Type B pancreatic cell (in vitro differentiated cells): ENCODE measurements at places on chromosomes 3 and 15. TPM values are rescaled to one million over a fixed set of nuclear protein-coding genes. Genes with fewer than 3 reads are reported as not detected.

GRCh38 chr15:35624881-35625280 lies 78.9 kb upstream of the DPH6 start:
- no peak overlapping the region for H3K27ac ChIP-seq
- no peaks in the 10 kb centered on the region for H3K36me3 ChIP-seq
- no peak overlapping the region for H3K4me3 ChIP-seq
- peaks cover 18% of the 10 kb centered on the region for H3K4me1 ChIP-seq
- no peak for DNase-seq

- H3K4me3 ChIP-seq, result no peak overlapping the region
- H3K27ac ChIP-seq, result peak overlapping the region; percentile 1
- DNase-seq, result no peak
- peaks cover 73% of the 10 kb centered on the region for H3K4me1 ChIP-seq
- H3K27me3 ChIP-seq, result no peaks in the 10 kb centered on the region
- H3K36me3 ChIP-seq, result peaks cover 19% of the 10 kb centered on the region
Observed at GRCh38 chr15:67119238-67119846, 53.9 kb downstream of the SMAD3 start.

GRCh38 chr3:130480736-130481135 lies 36.2 kb upstream of the COL6A6 start:
- DNase-seq, result no peak
- no peaks in the 10 kb centered on the region for H3K36me3 ChIP-seq
- peaks cover 3% of the 10 kb centered on the region for H3K27me3 ChIP-seq
- no peak overlapping the region for H3K4me3 ChIP-seq

DNA sequence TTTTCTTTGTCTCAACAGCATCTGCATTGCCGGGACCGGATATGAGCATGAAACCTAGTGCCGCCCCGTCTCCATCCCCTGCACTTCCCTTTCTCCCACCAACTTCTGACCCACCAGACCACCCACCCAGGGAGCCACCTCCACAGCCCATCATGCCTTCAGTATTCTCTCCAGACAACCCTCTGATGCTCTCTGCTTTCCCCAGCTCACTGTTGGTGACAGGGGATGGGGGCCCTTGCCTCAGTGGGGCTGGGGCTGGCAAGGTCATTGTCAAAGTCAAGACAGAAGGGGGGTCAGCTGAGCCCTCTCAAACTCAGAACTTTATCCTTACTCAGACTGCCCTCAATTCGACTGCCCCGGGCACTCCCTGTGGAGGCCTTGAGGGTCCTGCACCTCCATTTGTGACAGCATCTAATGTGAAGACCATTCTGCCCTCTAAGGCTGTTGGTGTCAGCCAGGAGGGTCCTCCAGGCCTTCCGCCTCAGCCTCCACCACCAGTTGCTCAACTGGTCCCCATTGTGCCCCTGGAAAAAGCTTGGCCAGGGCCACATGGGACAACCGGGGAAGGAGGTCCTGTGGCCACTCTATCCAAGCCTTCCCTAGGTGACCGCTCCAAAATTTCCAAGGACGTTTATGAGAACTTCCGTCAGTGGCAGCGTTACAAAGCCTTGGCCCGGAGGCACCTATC lies 5.0 kb downstream of the NUTM1 start:
- DNase-seq, result no peak
- no peak overlapping the region for H3K4me3 ChIP-seq
- H3K36me3 ChIP-seq, result peaks cover 4% of the 10 kb centered on the region
- no peaks in the 10 kb centered on the region for H3K4me1 ChIP-seq
- H3K27me3 ChIP-seq, result peaks cover 4% of the 10 kb centered on the region

GRCh38 chr15:40443255-40443654 lies 2.5 kb downstream of the BAHD1 start:
- H3K4me1 ChIP-seq, result peaks cover 40% of the 10 kb centered on the region
- no peaks in the 10 kb centered on the region for H3K36me3 ChIP-seq
- H3K27ac ChIP-seq, result peak overlapping the region; percentile 51
- no peak for DNase-seq
- H3K27me3 ChIP-seq, result peaks cover 41% of the 10 kb centered on the region

GRCh38 chr3:78940626-78941025 lies 827.2 kb downstream of the ROBO1 start:
- H3K27me3 ChIP-seq, result no peaks in the 10 kb centered on the region
- no peak overlapping the region for H3K4me3 ChIP-seq
- peaks cover 38% of the 10 kb centered on the region for H3K36me3 ChIP-seq
- no peak overlapping the region for H3K27ac ChIP-seq
- DNase-seq, result no peak
- no peaks in the 10 kb centered on the region for H3K4me1 ChIP-seq

DNA sequence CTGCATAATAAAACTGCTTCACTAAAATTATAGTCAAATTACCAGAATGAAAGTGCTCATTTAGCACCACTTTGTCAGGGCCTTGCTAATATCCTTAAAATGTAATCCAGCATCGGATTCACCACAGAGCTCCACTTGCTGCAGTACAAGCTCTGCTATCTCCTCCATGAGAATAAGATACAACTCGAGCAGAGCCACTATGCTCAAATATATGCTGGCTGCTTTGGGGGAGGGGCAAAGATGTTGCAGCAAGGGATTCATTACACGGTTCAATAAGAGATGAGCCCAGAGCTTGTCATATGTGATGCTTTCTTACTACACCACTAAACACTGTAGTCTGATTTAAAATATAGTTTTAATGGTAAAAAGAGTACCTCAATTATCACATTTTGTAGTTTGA lies 72.2 kb downstream of the DLG1 start:
- DNase-seq, result no peak
- H3K36me3 ChIP-seq, result no peaks in the 10 kb centered on the region
- no peak overlapping the region for H3K4me3 ChIP-seq
- H3K4me1 ChIP-seq, result peaks cover 45% of the 10 kb centered on the region

DNA sequence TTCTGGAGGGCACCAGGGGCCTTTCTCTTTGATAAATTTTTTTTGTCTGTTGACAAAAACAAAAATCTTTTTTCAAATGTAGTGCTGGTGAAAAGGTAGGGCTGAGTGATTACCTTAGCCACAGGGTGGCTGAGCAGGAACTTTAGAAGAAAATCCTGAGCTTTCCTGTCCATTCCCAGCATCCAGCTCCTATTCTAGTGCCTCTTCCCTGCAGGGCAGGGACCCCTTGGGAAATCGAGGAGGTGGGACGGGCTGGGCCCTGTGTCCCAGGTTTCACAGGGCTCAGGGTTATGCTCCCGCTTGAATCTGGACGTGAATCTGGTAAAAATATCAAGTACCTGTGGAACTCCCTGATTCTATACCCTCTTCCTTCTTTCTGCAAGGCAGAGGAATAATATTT lies 31.7 kb downstream of the EDEM1 start:
- no peaks in the 10 kb centered on the region for H3K27me3 ChIP-seq
- H3K36me3 ChIP-seq, result peaks cover 16% of the 10 kb centered on the region
- peaks cover 15% of the 10 kb centered on the region for H3K4me1 ChIP-seq
- no peak for DNase-seq
- H3K4me3 ChIP-seq, result no peak overlapping the region

- H3K27ac ChIP-seq, result no peak overlapping the region
- H3K36me3 ChIP-seq, result no peaks in the 10 kb centered on the region
- peaks cover 10% of the 10 kb centered on the region for H3K4me1 ChIP-seq
- peak; percentile 87 for DNase-seq
- H3K4me3 ChIP-seq, result no peak overlapping the region
Observed at GRCh38 chr3:141011232-141011996, 39.7 kb upstream of the SPSB4 start.

GRCh38 chr3:10408680-10409079 lies 87.8 kb upstream of the SEC13 start:
- H3K36me3 ChIP-seq, result no peaks in the 10 kb centered on the region
- H3K27me3 ChIP-seq, result no peaks in the 10 kb centered on the region
- DNase-seq, result no peak
- no peak overlapping the region for H3K4me3 ChIP-seq

GRCh38 chr3:52851348-52851747 lies 16.5 kb upstream of the MUSTN1 start:
- no peak overlapping the region for H3K4me3 ChIP-seq
- no peak for DNase-seq
- no peak overlapping the region for H3K27ac ChIP-seq
- H3K27me3 ChIP-seq, result no peaks in the 10 kb centered on the region

GRCh38 chr3:22360164-22360563 lies 609.2 kb upstream of the ZNF385D start:
- no peak for DNase-seq
- no peak overlapping the region for H3K27ac ChIP-seq
- peaks cover 15% of the 10 kb centered on the region for H3K27me3 ChIP-seq
- no peaks in the 10 kb centered on the region for H3K4me1 ChIP-seq
- H3K36me3 ChIP-seq, result no peaks in the 10 kb centered on the region

DNA sequence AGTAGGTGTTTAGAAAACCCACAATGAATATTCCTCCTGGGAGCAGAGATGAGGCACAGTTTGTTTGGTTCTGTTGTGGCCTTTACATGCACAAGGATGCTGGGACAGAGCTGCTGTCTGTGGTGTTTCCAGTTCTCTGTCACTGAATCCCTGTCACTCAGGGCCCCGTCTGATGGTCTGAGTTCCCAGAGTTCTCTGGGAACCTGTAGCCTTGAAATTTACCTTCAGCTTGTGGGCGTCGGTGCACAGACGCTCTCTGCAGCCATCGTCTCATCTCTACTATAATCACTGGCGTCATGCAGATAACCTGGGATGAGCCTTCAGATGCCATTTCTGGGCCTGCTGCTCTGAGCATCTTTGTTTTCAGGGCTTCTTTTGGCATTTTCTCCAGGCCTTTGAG lies 81.9 kb downstream of the LRRK1 start:
- H3K27me3 ChIP-seq, result peaks cover 9% of the 10 kb centered on the region
- no peaks in the 10 kb centered on the region for H3K36me3 ChIP-seq
- DNase-seq, result no peak
- H3K4me1 ChIP-seq, result peaks cover 4% of the 10 kb centered on the region

DNA sequence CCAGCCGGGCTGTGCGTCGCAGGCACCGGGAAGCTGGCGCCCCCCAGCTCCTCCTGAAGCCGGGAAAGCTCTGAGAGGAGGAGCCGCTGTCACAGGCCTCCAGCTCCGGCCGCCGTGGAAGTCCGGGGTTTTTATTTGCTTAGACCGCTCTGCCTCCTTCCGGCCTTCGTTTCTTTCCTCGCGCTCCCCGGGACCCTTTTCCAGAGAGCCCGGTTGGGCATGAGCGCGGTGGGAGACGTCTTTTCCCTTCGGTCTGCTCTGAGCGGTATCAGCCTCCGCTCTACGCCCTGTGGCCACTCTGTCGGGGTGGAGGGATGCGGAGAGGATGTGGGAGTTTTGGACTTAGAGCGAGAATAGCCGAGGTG lies 559 bp downstream of the SENP5 start:
- DNase-seq, result no peak
- peaks cover 19% of the 10 kb centered on the region for H3K4me1 ChIP-seq
- peak overlapping the region; percentile 99 for H3K4me3 ChIP-seq
- peak overlapping the region; percentile 98 for H3K27ac ChIP-seq

VWA5B2 gene
- total RNA-seq, result 23.7 and 38.7 TPM in 2 replicates

AADACL2 gene
- 11.7 and 43.6 TPM in 2 replicates for total RNA-seq
